ENCODE measurements at places on chromosomes 3 and 15.

- DNase-seq, result no peak
Measured at GRCh38 chr3:156769721-156770654, 56.2 kb upstream of the LEKR1 start.

GRCh38 chr3:20008646-20009045, 3.4 kb downstream of the PP2D1 start:
- no peak for DNase-seq

DNA sequence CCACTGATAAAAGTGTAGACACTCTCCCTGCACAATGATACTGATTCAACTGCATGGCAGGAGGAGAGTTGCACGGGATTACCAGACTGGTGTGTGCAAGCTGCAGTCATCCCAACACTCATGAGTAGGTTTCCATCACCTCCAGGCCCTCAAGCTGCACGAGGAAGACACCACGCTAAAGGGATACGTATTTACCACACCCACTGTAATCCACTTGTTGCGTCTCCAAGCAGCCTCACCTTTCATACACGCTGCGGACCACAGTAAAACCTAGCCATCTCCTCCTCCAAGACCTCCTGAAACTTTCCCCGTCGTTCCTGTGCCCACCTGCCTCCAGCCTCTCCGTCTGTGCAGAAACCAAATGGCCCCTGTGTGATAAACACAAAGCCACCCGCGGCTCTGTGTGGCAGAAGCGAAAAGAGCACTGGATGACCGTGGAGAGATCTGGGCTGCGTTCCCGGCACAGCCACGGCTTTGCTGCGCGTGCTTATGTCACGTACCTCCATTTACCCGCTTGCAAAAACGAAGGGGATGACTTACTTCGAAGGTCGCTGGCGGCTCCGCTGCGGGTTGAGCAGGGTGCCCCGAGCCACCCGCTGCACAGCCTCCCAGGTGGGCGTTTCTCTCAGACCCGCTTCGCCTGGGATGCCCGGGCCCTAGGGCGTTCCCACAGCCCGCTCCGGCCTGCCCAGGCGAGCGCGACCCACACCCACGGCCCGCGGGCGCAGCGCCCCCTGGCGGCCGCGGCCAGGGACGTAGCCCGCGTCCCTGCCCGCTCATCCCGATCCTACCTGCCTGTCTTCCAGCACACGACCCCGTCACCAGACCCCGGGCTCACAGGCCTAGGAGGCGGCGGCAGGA, 643 bp downstream of the ABCC5 start:
- peak; percentile 40 for DNase-seq

DNA sequence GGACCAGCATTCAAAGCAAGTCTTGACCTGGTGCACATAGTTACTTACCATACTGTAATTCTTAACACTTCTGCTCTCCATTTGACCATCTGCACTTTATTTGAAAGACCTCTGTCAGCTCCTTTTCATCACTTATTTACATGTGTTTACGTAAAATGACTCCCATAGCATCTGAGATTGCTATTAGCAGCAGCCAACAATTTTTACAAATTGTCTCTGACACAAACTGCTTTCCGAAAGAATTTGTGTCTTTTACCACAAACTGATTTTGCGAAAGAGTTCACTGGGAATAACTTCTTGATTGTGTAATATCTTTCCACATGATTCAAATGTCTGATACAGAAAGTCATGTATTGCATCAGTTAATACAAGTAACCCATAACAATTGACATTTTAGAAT, 144.1 kb upstream of the PEX5L start:
- no peak for DNase-seq

- no peak for DNase-seq
Measured at GRCh38 chr15:96353416-96353929, 23.0 kb downstream of the NR2F2 start.

- no peak for DNase-seq
Measured at GRCh38 chr3:124227150-124227630, 235.3 kb upstream of the ROPN1 start.

DNA sequence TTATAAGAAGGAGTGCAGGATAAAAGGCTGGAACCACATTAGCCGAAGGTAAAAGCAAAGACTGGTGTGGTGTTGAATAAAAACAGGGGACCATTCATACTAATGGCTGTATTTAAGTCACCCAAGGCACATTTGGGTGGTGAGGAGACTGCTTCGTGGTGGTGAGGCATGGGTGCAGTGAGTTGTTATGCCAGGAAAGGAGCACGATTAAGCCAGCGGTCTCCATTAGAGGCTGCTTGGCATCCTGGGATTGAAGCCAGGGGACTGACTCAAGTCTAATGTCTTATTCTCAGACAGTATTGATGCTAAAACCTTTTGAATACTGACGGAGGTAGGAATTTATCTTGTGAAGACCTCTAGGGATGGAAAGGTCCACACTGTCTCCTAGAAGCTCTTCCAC, 21.9 kb downstream of the FEM1B start:
- no peak for DNase-seq

DNA sequence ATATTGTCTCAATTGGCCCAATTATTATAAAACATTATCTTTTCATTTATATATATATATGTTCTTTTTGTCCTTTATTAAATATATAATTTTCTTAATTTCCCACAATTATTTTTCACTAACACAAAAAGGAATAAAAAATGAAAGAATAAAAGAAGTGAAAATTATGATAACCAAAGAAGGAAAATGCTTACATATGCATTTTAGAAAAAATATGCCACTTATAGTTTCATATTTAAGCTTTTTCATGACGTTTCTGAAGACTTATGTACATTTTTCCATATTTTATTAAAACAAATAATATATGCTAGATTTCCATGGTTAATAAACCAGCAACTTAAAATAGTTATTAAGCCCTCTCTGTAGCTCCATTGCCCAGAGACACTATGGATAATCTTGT, 34.9 kb upstream of the ARHGEF26 start:
- no peak for DNase-seq

GRCh38 chr15:32861761-32862160, 144.0 kb downstream of the GREM1 start:
- DNase-seq, result no peak

DNA sequence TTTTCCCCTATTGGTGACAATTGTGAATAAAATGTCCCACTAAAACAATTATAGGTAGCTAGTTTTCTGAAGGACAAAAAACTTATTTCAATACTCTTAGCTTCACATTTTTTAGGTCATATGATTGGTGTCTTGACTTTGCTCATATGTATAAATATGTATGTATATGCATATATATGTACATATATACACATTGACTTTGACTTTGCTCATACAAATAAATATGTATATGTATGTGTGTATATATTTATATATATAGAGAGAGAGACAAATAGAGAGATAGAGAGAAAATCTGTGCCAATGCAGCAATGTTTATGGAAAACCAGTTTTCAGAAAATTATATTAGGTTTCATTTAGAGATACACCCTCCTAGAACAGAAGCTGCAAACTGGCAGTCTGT, 5.7 kb downstream of the MDFIC2 start:
- DNase-seq, result no peak

- DNase-seq, result no peak
Measured at GRCh38 chr3:44568561-44568960, 13.6 kb downstream of the ZKSCAN7 start.

GRCh38 chr3:9852528-9852927, 8.7 kb upstream of the RPUSD3 start:
- DNase-seq, result no peak

DNA sequence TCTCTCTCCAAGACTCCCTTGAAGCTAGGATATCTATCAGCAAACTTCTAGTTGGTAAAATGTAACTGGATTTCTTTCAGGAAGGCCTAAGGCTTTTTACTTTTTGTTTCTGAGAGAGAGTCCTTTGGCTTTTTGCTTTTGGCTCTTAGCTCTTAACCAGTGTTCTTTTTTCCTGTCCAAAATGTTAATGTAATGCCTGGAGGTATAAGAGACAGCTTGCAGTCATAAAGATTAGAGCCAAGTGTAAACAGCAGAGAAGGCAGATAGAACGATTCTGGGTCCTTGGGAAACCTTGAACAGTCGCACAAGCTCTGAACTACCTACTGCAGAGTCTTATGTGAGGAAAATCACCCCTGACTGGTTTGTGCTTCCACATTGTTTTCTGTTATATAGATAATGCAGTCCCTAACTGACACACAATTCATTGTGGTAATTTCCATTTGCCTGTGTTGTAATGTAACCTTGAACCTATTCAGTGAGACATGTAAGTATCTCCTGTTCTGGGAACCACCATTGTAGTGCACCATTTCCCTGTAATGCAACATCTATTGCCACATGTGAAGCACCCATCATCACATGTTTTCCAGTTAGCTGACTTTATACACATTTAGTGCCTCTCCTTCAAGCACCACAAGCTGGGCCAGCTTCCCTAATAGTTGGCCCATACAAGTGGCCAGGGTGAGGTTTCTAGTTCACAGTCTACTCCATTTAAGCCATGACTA, 1311.9 kb downstream of the ROBO1 start:
- no peak for DNase-seq

DNA sequence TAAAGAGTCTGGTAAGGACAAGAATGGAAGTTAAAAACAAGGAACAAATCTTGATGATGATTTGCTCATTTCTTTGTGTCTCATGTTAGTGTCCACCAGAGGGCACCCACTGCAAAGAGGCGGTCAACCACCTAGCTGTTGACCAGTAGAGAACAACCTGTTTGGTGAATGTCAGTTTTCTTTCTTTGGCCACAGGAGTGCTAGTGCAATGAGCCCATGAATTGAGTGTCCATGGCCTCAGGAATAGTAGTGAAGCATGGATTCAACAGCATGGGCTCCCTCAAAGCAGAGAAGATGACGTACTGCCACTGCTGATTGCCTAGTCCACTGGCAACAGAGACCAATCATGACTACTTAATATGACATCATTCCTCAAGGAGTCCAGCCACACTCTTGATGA, 10.7 kb upstream of the CNTN6 start:
- no peak for DNase-seq

DNA sequence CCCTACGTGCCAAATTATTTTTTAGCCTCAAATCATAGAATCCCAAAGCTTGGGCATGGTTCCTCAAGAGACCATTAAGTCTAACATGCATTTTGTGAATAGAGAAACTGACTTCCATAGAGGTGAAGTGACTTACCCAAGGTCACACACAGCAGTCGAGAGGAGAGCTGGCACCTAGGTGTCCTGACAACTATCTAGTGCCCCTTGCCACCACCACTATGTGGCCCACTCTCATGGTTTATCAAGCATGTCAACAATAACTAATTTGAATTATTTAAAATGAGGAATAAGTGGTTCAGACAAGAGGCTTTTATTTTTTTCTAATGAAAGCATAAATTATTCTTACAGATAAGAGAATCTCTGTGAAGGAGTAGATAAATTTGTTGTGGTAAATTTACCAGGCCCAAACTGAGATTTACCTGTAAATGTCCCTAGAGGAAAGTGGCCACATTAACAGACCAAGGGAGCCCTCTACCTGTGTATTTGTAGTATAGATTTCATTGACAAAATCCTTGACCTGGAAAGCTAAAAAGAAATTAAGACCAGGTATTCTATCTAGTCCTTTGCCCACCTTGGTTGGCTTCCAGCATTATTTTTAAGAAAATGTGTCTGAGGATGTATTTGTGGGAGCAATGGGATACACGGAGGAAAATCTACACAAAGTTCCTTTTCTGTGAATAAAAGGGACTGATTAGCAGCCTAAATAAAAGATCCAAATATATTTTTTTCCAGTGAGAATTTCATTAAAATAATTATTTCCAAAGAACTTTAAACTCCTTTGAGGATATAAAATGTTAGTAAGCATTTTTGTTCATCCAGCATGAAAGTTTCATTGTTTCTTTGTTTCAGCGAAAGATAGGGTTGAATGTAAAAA, 49.1 kb downstream of the IQCH start:
- no peak for DNase-seq

GRCh38 chr3:119044593-119044992, 9.9 kb upstream of the IGSF11 start:
- no peak for DNase-seq

DNA sequence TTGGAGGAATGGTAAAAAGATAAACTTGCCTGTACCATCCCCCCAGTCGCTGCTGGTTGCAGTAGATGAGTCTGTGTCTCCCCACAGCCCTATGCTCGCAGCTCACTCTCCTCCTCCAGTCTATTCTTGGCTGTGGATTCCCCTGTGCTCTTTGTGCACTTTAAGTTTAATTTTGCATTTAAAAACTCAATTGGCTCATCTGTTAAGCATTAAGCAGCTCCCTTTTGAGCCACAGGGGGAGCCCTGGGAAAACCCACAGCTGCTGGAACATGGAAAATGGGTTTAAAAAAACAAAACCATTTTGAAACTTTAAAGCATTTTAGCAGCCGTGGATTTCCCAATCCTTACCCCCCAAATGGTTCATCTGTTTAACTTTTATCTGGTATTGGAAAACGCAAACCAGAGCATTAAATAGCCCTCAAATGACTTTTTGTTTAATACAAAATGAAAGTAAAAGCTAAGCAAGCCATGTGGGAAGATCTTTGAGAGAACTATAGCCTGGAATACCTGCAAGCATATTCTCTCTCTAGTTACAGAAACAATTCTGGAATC, 536.9 kb downstream of the ZIC1 start:
- no peak for DNase-seq

DNA sequence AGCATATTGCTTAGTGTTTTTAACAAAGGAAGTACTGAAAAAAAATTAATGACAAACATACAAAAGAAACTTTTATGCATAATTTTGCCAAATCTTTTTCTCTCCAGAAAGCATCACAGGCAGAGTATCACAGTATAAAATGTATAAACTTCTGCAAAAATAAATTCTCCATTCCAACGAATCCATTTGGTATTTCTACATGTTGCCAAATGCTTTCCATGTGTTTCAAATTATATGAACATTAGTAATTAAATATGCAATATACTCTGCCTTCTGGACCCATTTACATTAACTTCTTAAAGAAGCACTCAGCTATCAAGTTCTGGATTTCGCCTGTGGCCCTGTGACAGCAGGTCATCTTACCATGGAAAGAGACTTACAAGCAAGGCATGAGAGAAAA, 189.1 kb upstream of the ALCAM start:
- no peak for DNase-seq

DNA sequence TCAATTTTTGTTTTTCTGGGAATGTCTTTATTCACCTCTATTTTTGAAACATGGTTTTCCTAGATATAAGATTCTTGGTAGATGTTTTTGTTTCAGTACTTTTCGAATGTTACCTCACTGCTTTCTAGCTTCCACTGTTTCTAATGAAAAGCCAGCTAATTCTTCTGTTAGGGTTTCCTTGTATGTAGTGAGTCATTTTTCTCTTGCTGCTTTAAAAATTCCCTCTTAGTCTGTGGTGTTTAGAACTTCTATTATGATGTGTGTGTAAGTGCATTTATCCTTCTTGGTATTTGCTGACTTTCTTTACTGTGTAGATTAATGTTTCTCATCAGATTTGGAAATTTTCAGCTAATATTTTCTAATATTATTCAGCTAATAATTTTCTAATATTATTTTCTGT, 151.1 kb upstream of the OSTN start:
- no peak for DNase-seq
